ENCODE measurements at places on chromosomes 3 and 15.
A peak's percentile ranks its signal among the peaks of the same experiment; 100 is the strongest.

- DNase-seq: no peak
Measured at GRCh38 chr15:34644061-34644460, 60.6 kb upstream of the GOLGA8B start.

- peak; percentile 83 for DNase-seq
Measured at GRCh38 chr15:89121414-89121813, 33.2 kb downstream of the ABHD2 start.

DNA sequence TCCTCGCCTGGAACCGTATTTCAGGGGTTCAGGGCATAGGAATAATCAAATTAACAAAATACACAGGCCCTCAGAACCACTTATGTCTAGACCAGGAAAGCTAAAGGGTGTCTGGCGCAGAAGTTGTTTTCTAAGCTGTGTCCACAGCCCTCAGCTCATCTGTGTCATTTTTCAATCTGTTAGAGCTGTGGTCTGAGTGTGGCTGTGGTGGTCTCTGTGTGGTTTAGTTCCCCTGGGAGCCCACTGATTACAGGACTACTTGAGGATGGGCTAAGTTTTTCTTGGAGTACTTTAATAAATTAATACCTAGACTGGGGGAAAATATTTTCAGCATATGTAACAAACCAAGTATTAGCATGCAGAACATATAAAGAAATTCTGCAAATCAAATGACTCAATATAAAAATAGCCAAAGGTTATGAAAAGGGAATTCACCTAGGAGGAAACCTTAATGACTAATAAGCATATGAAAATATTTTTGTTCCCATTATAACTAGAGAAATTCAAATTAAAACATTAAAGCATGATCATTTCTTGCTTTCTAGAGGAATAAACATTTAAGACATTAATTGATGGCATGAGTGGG is 186.3 kb downstream of the SATB1 start:
- DNase-seq: no peak

GRCh38 chr3:61802772-61803171 is 241.4 kb downstream of the PTPRG start:
- DNase-seq: no peak

DNA sequence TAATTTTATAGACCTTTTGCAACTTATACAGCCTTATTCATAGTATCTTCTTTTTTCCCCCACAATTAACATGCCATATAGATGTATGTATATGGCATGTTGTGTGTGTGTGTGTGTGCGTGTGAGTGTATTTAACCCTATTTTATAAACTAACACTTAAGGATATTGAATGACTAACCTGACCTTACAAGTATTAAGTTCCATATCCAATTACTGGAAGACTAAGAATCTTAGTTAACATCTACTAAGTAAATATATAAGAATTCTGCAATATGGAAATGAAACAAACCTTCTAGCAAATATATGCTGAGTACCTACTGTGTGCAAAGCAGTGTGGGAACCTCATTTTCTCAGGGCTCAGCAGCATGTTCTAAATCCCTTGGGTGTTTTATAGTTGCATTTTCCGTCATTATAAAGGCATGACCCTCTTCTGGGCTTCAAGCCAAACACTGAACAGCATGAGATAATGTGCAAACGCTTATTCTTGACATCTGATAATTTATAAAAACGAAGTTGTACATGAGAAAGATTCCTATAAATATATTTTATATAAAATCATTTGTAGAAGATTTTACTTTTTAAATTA is 105.5 kb downstream of the NLGN1 start:
- no peak for DNase-seq

DNA sequence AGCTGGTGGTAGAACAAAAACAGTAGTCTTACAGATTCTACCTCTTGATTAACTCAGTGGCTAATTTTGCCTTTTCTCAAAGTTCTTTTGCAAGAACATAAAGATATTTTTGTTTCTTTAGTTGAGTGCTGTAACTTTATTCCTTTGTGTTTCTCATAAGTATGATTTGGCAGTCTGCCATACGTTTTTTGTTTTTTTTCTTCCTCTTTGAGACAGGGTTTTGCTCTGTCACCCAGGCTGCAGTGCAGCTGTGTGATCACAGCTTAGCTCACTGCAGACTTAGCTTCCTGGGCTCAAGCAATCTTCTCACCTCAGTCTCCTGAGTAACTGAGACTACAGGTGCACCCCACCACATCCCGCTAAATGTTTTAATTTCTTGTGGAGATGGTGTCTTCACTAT is 22.4 kb downstream of the B3GNT5 start:
- no peak for DNase-seq

DNA sequence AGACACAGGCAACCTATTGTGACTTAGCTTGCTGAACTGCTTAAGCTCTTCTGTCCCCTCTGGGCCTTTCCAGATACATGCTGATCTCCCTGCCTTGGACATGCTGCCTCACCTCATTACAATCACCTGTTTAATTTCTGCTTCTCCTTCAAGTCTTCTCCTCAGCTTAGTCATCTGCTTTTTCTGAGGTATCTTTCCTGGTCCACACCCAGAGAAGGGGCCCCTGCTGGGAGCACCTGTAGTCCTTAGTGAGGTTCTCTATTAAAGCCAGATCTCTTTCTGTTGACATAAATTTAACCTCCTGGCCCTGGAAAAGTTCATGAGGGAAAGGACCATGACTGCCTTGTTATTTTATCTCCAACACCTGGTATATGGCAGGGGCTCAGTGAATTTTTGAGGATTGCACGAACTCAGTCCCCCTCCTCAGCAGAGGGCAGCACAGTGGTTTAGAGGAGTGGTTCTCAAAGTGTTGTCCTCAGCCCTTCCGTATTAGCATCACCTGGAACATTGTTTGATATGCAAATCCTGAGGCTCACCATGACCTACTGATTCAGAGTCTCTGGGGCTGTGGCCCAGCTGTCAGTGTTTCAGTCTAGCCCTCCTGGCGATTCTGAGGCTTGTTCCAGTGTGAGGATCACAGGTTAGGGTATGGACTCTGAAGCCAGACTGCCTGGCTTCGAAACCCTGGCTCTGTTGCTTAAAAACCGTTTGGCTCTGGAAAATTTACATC is 12.7 kb downstream of the COL6A6 start:
- no peak for DNase-seq

DNA sequence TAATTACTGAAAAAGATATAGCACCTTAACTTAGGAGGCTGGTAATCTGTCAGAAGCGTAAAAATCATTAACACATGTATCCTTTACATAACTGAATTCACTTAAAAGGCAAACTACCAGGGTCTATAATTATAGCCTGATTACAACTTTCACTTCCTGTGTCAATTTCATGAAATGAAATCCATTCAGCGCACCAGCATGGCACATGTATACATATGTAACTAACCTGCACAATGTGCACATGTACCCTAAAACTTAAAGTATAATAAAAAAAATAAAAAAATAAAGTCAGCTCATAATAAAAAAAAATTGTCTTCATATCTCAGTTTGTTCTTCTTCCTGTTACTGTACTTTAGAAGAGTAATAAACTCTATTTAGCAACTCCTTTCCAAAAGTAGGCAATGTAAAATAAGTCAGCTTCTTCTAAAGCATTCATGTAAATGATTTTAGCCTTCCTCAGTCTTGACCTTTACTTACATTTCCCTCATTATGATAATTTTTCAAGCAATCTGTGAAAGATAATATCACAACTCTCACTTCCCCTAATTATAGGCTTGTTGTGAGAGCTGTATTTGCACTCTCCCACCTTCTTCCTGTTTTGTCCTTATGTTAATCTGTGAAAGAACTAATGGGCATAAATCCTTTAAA is 50.1 kb downstream of the KBTBD8 start:
- DNase-seq: no peak

- no peak for DNase-seq
Measured at GRCh38 chr3:70603103-70603502, 290.7 kb upstream of the MDFIC2 start.

DNA sequence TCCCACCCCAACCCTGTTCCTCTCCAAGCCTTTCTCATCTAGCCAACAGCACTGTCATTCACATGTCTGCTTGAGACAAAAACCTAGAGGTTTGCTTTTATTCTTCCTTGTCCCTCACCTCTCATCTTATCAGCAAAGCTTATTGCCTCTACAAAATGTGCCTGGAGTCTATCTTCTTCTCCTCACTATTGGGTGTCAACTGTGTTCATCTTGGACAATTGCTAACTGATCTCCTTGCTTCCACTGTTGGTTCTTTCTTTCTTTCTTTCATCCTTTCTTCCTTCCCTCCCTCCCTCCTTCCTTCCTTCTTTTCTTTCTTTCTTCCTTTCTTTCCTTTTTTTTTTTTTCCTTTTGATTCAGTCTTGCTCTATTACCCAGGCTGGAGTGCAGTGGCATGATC is 48.2 kb downstream of the FOXL2 start:
- no peak for DNase-seq

GRCh38 chr15:65783872-65784271 is 8.2 kb downstream of the DENND4A start:
- no peak for DNase-seq

GRCh38 chr3:55044486-55044885 is 116.6 kb upstream of the LRTM1 start:
- no peak for DNase-seq

DNA sequence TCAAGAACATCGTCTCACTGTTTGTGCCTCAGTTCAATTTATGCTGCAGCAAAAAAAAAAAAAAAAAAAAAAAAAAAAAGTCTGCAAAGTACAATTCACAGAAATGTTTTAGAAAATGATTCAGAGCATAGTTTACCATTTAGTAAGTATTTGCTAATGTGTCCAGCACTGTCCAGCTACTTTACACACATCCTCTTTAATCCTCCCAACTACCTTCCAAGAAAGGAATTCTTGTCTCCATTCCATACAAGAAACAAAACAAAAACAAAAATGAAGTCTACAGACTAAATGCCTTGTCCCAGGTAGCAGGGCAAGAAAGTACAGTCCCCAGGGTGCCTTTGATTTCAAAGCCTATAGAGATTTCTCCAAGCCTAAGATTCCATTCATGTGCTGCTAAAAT is 38.9 kb upstream of the SNTN start:
- DNase-seq: no peak

DNA sequence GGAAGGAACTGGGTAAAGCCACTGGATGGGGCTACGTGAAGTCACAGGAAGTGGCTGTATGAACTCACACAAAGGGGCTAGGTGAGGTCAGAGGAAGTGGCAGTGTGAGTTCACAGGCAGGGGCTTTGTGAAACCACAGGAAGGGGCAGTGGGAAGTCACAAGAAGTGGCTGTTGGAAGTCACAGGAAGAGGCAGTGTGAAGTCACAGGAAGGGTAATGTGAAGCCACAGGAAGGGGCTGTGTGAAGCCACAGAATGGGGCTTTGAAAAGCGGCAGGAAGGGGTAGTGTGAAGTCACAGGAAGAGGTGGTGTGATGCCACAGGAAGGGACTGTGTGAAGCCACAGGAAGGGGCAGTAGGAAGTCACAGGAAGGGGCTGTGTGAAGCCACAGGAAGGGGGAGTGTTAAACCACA is 34.6 kb downstream of the GASK1A start:
- DNase-seq: no peak

DNA sequence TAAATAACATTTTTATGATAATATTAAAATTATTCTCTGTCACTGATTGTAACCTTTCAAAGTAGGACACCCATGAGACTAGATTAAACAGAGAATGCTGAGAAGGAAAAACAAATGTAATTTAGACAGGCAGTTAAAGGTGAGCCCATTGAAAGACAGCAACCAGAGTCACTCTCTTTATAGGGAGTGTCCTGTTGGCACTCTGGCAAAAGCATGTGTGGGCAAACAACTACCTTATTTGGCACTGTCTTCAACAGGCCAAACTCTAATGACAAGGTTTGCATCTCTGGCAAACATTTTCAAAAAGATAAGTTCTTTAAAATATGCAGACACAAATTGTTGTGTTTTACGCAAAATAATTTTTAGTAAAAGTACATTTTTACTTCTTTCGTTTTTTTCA is 29.8 kb downstream of the NFKBIZ start:
- DNase-seq: no peak

DNA sequence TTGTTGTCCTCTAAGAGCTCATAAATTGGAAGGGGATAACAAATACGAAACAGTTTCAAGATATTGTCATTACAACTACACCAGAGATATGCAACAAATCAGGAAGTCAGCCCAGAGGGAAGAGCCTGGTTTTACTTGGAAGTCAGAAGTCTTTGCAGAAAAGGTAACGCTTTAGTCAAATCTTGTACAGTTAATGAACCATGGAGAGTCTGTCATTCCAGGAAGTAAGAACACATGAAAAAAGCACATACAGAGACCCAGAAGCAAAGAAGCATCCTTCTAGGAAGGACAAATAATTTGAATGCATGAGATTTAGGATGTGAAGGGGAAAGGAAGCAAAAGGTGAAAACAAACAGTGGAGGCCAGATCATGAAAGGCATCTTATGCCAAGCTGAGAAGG is 19.6 kb downstream of the DYNC1LI1 start:
- no peak for DNase-seq

GRCh38 chr3:47423548-47424145 is 42.8 kb downstream of the PTPN23 start:
- DNase-seq: no peak

GRCh38 chr15:72230197-72231065 is 559 bp downstream of the PKM start:
- DNase-seq: no peak

GRCh38 chr15:81475471-81475870 is 101.5 kb upstream of the TMC3 start:
- DNase-seq: no peak

- no peak for DNase-seq
Measured at GRCh38 chr3:121436074-121436473, 109.7 kb downstream of the POLQ start.

DNA sequence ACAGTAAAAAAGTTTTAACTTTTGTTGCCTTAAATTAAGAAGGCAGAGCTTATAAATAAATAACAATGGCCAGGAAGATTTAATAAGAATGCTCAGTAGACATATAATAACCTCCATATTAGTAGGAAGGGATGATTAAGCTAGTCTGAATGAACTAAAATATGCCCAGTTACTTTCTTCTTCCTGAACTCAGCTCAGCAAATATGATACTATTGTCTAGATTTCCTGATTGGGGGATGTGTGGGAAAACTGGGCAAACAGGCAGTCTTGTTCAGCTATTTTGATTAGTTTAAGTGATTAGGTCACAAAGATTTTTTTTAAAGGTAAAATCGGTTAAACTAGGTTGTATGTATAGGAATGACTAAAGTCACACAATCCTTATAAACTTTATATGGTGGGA is 167.2 kb upstream of the SLC2A2 start:
- DNase-seq: no peak

GRCh38 chr3:105542282-105543019 is 175.7 kb downstream of the ALCAM start:
- DNase-seq: no peak

- peak; percentile 5 for DNase-seq
Measured at GRCh38 chr3:115321400-115321805, 174.3 kb upstream of the ZBTB20 start.

GRCh38 chr3:76826861-76827260 is 213.0 kb upstream of the ROBO2 start:
- no peak for DNase-seq

DNA sequence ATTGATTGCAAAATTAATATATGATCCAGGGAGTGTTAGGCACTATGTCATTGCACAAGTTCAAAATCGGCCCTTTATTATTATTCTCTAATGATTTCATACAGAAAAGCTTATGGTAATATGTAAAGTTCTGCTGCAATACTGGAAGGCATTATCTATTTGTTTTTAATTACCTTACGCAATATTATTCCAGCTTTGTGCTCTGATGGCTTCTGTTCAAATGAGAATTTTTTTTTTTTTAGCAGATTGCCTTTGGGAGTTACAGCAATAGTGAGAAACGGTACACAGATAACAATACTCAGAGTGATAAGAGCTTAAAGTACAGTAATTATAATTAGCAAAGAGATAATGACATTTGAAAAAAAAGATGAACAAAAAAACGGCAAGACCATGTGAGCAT is 602.2 kb upstream of the ALCAM start:
- no peak for DNase-seq

GRCh38 chr3:124126436-124127023 is 134.6 kb upstream of the ROPN1 start:
- DNase-seq: no peak

GRCh38 chr3:187804745-187805121 is 59.5 kb upstream of the BCL6 start:
- DNase-seq: no peak
